ENCODE measurements at places on chromosomes 13 and 19.

- H3K36me3 ChIP-seq = no peaks in the 10 kb centered on the region
- no peaks in the 10 kb centered on the region for H3K4me1 ChIP-seq
- no peaks in the 10 kb centered on the region for H3K27me3 ChIP-seq
- H3K4me3 ChIP-seq = no peak overlapping the region
- no peak overlapping the region for H3K27ac ChIP-seq
Observed at GRCh38 chr13:35694549-35695447, 218.3 kb upstream of the MAB21L1 start.

DNA sequence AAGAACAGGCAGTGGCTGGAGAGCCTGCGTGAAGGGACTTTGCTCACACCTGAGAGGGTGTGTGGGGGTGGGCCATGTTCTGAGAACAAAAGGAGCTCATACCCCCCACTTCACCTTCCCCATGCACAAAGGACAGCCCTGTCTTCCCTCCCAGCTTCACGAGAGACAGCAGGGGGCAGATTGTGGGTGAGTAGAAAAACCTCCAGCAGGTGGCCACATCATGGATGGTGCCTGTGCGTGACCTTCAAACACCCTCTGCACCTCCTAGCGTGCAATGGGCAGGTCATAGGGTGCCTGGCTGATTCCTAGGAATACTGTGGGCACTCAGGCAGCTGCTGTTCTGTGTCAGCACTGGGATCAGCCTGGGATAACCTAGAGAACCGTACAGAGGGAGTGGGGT is 36.3 kb upstream of the PSG9 start:
- DNase-seq = no peak
- H3K36me3 ChIP-seq = no peaks in the 10 kb centered on the region
- no peaks in the 10 kb centered on the region for H3K4me1 ChIP-seq
- H3K27me3 ChIP-seq = no peaks in the 10 kb centered on the region
- H3K27ac ChIP-seq = no peak overlapping the region
- no peak overlapping the region for H3K4me3 ChIP-seq

DNA sequence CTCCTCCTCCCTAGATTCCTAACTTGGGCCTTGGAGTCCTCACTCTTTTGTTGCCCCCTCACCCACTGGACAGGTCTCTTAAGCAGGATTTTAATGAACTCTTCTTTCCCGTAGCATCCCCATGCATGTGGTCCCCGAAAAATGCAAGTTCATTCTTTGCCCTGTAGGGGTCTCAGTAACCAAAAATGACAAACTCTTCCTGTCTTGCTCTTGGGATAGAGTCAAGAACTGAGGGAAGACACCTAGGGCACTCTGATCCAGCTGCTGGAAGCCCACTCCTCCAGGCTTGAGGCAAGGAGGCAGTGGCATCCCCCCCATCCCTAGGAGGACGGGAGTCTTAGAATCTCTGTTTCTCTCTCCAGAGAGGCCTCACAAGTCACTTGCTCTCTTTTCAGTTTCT is 987.0 kb downstream of the DIAPH3 start:
- no peaks in the 10 kb centered on the region for H3K36me3 ChIP-seq
- no peak for DNase-seq
- H3K27ac ChIP-seq = no peak overlapping the region

- H3K4me3 ChIP-seq = no peak overlapping the region
- no peaks in the 10 kb centered on the region for H3K4me1 ChIP-seq
- no peak for DNase-seq
- H3K36me3 ChIP-seq = no peaks in the 10 kb centered on the region
Observed at GRCh38 chr13:33318744-33319143, 33.2 kb upstream of the STARD13 start.

- no peak overlapping the region for H3K4me3 ChIP-seq
- DNase-seq = no peak
- no peak overlapping the region for H3K27ac ChIP-seq
Observed at GRCh38 chr19:9531933-9532332, 6.5 kb downstream of the ZNF426 start.

- peaks cover 58% of the 10 kb centered on the region for H3K27me3 ChIP-seq
- H3K27ac ChIP-seq = peak overlapping the region; percentile 12
- no peak for DNase-seq
- H3K4me1 ChIP-seq = peaks cover 8% of the 10 kb centered on the region
Observed at GRCh38 chr19:5339198-5339949, 1.2 kb downstream of the PTPRS start.

GRCh38 chr13:78820541-78820940 is 161.6 kb upstream of the OBI1 start:
- H3K36me3 ChIP-seq = no peaks in the 10 kb centered on the region
- DNase-seq = no peak
- no peak overlapping the region for H3K4me3 ChIP-seq
- no peaks in the 10 kb centered on the region for H3K4me1 ChIP-seq
- no peaks in the 10 kb centered on the region for H3K27me3 ChIP-seq
